EH (cell line): ENCODE measurements at places on chromosomes 1 and 21.

DNA sequence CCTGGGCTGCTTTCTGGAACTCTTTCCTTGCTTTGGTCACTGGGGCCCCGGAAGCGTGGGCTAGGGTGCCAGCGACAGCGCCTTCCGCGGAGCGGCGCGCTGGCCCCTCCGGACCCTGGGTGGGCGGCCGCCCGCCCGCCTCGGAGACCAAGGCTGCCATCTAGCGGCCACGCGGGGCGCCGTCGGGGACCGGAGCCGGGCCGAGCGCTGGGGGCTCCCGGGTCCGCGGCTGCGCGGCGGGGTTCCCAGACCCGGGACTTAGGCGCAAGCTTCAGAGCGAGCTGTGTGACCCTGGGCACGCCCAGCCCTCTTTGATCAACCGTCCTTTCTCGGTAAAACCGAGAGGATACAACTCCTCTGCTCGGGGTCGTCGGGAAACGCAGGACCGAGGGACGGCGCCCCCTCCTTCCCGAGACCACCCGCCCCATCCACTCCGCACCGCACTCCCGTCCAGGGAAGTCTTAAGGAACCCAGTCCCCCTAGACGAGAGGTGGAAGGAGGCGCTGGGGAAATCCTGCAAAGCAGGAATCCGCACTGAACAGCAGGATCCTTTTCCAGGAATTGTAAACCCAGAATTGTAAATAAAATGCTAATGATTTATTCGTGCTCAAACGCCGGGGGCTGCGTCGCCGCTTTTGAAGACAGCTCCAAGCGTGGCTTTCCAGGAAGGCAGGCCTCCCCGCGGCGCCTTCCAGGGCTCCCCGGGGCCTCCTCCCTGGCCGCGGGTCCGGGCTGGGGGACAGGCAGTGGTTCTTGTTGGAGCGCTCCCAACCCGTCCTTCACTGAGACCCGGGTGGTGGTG, 41.2 kb downstream of the RRAGC start:
- no peak for DNase-seq

DNA sequence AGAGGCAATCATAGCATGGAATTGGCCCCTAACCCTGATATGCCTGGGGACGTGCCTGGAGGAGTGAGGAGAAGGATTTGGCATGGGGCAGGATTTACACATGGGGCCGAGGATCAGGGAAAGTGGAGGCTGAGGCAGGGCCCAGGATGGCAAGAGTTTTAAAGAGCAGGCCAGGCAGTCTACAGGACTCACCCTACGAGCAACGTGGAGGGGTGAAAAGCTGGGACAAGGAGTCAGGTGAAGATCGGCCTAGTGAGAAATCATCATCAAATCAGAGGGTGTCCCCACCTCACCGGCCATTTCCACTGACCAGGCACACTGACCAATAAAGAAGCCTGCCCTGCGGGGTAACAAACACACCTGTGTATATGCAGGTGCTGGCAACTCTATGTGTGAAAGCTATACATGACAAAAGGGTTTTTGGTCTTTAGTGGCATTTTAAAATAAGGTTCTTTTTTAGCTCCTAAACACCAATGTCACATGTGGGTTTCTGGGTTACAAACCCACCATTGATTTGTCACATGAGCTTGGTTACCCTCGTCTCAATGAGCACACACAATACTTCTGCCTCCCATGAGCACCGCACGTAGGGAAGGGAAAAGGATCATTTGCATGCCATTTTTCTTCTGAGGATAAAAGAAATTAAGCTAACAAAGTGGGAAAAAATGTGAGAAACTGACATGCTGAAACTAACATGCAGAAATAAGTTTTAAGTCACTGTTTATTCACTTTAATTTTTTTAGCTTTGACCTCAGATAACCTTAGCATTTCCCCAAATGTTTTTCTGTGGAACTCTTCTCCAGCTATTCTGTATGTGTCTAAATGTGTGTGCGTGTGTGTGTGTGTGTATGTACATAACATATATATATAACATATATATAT, 168.1 kb upstream of the EDN2 start:
- DNase-seq = no peak

DNA sequence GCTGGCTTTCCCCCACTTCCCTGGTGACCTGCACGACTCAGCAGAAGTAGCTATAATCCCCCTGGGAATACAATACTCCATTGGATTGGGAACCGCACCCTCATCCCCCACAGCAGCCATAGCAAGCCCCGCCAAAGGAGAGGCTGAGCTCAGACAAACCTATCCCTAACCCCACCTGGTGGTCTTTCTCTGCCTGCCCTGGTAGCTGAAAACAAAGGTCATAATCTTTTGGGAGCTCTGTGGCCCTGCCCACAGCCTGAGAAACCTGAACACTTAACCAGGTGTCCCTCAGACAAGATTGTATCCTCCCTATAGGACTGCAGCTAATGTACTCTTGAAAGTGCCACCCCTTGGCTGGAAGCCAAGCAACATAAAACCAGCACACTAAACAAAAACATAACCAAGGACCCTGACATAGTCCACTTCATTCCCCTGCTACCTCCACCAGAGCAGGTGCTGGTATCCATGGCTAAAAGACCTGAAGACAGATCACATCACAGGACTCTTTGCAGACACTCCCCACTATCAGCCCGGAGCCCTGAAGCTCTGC, 71.6 kb upstream of the RUNX1 start:
- no peak for DNase-seq

DNA sequence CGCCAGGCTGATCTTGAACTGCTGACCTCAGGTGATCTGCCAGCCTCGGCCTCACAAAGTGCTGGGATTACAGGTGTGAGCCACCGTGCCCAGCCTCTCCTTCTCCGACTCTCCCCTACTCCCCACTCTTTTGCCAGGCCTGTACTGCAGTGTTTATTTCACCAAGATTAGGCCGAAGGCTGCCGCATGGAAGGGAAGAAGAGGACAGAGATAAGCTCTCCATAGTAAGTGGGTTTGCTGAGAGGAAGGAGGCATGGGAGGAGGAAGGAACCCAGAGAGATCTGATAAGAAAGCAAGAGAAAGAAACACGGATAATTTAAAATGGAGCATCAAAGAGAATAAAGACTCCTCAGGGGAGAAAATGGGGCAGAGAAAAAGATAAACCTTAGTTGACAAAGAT, 8.7 kb downstream of the PTCH2 start:
- DNase-seq = no peak

DNA sequence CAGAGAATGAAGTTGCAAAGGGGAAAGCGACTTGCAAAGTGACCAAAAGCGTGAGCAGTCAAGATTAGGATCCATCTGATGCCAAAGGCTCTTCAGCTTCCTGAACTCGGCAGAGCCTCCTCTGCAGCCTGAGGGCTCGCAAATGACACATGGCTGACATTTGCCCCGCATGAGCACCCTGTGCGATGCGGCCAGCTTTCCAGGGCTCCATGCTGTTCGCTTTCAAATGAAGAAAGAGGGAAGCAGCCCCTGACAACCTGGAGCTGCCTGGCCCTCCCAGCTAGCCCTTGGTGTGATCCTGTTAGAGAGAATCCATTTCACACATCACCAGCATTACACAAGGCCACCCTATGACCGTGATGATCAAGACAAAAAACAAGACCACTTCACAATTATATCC, 20.2 kb upstream of the FAM131C start:
- no peak for DNase-seq

DNA sequence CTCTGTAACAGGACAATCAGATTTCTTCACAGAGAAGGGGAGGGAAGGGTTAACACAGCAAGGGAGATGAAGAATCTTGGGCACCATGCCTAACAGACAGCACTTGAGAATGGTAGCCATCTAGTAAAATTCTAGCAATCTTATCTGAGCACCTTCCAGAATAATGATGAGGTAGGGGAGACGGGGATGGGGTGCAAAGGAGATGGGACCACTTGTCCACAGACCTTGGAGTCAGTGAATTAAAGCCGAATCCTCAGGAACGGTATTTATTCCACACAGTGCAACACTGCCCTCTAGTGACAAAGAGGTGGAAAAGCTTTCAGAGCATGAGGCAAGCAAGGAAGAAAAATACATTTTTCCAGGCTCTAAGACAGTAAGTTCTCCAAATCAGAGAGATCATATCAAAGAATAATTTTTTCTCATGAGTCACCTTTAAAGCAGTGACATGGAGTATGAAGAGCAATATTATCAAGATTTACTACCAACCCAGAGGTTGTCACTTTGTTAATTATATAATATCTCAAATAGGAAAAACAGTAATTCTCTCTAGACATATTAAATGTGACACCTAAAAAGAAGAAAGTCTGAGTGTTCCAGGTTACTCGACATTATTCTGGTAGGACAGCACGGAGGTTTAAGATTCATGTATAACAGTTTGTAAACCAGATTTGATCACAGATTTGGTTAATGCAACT, 43.3 kb upstream of the LPAR3 start:
- peak; percentile 74 for DNase-seq

GRCh38 chr1:245332513-245332912, 177.7 kb downstream of the KIF26B start:
- no peak for DNase-seq
